ENCODE measurements at places on chromosomes 16 and 17. TPM values are rescaled to one million over a fixed set of nuclear protein-coding genes. Genes with fewer than 3 reads are reported as not detected.

RCVRN gene
- total RNA-seq = not detected

TMIGD1 gene
- not detected for total RNA-seq

SMTNL2 gene
- total RNA-seq = 0.74 TPM

KRTAP1-5 gene
- not detected for total RNA-seq

CHMP6 gene
- total RNA-seq = 36.4 TPM

Data from A549 treated with AZD2906 at 1 μM for 4 hours (cell line).